ENCODE measurements at places on chromosomes 12 and 14. TPM values are rescaled to one million over a fixed set of nuclear protein-coding genes. Genes with fewer than 3 reads are reported as not detected.

DNA sequence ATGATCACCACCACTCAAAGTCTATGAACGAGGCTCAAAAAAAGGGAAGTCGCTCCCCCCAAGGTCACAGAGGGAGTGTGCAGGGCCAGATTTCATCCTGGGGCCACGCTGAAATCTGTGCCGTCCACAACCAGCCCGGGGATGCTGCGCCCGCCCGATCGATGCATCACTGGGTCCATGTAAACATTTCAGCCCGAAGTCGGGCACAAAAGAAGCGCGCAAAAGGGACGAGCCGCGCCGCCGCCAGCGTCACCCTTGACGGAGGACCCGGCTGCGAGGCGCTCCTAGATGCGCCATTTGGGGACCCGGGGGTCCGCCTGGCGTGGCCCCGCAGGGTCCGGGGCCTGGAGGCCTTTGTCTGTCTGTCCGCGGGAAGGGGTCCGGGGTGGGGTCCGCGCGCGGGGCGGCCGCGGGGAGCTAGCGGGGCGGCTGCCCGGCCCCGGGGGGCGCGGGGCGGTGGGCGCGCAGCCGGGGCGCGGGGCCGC, 503 bp downstream of the FBXO21 start:
- no peak for DNase-seq

DNA sequence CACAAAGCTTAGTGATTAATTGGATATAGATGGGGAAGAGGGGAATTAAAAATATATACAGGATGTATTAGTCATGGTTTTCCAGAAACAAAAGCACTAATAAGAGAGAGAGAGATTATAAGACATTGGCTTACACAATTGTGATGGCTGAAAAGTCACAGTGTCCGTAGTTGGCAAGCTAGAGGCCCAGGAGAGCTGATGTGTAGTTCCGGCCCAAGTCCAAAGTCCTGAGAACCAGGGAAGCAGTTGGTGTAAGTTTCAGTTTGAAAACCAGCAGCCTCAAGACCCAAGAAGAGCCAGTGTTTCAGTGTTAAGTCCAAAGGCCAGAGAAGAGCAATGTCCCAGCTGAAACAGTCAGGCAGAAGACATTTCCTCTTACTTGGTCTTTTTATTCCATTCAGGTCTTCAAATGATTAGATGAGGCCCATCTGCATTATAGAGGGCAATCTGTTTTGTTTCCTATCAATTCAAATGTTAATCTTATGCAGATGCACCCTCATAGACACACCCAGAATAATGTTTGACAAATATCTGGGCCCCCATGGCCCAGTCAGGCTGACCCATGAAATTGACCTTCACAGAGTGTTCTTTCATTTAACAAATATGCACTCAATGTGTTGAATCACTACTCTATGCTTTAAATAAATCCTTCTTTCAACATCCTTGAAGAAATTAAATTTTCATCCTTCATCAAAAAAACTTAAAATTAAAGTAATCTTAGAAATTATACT, 67.2 kb upstream of the DIO2 start:
- peak; percentile 80 for DNase-seq

GRCh38 chr14:22653012-22653621, 9.0 kb upstream of the OR6J1 start:
- peak; percentile 71 for DNase-seq

GRCh38 chr12:103964805-103965204, 867 bp upstream of the TDG start:
- no peak for DNase-seq

DNA sequence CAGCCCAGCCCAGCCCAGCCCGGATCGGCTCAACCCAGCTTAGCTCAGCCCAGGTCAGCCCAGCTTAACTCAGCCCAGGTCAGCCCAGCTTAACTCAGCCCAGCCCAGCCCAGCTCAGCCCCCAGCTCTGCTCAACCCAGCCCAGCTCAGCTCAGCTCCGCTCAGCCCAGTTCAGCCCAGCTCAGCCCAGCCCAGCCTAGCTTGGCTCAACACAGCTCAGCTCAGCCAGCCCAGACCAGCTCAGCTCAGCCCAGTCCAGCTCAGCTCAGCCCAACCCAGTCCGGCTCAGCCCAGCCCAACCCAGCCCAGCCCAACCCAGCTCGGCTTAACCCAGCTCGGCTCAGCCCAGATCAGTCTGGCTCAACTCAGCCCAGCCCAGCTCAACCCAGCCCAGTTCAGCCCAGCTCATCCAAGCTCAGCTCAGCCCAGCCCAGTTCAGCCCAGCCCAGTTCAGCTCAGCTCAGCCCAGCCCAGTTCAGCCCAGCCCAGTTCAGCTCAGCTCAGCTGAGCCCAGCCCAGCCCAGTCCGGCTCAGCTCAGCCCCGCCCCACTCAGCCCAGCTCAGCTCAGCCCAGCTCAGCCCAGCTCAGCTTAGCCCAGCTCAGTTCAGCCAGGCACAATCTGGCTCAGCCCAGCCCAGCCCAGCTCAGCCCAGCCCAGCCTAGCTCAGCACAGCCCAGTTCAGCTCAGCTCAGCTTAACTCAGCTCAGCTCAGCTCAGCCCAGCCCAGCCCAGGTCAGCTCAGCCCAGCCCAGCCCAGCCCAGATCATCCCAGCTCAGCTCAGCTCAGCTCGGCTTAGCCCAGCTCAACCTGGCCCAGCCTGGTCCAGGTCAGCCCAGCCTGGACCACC, 331.7 kb downstream of the TMEM121 start:
- no peak for DNase-seq

DNA sequence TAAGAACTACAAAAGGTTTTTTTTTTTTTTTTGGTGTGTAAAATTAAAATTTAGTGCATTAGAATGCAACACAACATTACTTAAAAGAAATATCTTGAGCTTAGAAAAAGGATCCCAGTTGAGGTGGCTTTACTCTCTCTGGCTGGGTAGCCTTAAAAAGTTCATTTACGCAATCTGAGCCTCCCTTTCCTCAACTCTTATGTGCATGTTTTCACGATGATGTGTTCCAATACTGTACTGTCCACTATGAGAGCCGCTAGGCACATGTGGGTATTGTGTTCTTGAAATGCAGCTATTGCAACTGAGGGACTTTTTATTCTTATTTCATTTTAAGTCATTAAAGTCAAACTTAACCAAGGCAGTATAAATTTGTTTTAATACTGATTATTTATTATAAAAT, 460.9 kb upstream of the SYT1 start:
- DNase-seq = peak; percentile 70

- DNase-seq = no peak
Observed at GRCh38 chr12:220946-221550, 7.1 kb upstream of the SLC6A12 start.

DNA sequence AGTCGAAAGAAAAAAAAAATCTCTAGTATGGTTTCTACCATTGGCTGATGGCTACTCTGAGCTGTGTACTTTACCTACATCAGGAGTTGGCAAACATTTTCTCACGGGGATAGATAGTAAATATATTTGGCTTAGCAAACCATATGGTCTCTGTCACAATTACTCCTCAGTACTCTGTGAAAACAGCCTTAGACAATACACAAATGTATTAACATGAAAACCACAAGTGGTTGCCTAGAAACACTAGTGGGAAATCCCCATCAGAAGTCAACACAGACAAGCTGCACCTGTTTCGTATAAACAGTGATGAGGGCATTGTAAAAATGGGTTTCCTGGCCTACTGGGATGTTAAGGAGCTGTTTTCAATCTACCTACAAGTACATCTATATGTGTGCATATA, 84.6 kb upstream of the NAV3 start:
- DNase-seq = peak; percentile 65

- peak; percentile 43 for DNase-seq
Observed at GRCh38 chr14:61420326-61420725, 98.9 kb downstream of the PRKCH start.

- peak; percentile 75 for DNase-seq
Observed at GRCh38 chr14:86798330-86798729, 1194.7 kb downstream of the GALC start.

- no peak for DNase-seq
Observed at GRCh38 chr12:119302451-119303080, 32.0 kb upstream of the CCDC60 start.

GRCh38 chr12:131357185-131357747, 353.6 kb upstream of the SFSWAP start:
- no peak for DNase-seq

GRCh38 chr12:104243551-104243950, 28.0 kb downstream of the TXNRD1 start:
- DNase-seq = no peak

GRCh38 chr14:45084946-45085346, 1.0 kb downstream of the PRPF39 start:
- DNase-seq = peak; percentile 50

DNA sequence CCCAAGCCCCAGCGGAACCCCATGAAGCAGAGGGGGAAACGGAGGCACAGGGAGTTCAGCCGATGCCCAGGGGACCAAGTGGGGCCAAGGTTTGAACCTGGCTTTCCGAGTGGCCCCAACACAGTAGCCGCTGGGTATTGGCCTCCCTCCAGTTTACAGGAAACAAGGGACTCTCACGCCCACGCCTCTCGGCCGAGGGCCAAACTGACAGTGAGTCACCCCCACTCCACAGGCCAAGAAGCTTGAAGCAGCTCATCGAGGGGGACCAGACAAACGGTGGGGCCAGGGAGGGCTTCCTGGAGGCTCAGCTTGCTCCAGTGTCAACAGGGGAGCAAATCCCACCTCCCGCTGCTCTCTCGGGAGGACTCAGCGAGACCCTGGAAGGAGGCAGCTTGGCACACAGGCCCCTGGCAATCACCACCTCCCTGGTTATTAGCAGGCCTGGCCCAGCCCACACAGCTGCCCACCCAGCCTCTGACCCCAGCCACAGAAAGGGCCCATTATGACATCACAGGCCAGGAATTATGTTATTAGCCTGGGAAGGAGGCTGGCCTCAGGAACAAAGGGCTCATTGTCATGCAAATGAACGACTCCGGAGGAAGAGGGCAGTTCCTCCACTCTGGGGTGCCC, 54.6 kb downstream of the NCOR2 start:
- DNase-seq = peak; percentile 95

DNA sequence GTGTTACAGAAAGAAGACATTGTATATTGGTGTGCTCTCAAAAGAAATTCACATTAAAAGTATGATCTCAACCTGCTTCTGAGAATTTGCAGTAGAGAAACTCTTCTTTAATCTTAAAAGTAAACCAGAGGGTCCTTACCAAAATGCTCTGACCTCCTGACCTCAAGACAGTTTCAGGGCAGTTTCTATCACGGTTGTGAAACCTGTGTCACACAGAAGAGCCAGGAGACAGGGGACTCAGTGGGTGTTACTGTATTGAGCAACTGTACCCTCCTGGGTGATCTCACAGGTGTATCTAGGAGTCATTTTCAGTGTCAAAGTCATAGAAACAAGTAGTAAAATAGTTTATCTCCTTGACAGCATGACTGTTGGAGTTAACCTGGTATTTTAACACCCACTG, 178.0 kb downstream of the GRIP1 start:
- DNase-seq = no peak

GRCh38 chr12:119417440-119417839, 82.9 kb downstream of the CCDC60 start:
- no peak for DNase-seq

DNA sequence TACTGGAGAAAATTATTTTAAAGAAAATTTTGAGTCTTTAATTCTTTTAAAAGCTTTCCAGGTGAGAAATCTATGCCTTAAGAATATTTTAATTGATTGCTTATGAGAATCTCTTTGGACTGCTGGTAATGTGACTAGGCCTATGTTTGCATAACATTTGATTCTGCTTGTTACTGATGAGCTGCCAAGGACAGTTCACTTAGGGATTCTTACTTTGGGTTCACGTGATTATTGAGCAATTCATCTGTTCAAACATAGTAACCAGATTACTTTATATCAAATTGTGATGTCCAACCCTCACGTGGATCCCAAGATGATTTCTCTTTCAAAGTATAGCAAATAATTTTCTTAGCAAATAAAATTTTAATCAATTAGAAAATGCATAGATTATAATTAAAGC, 27.4 kb upstream of the ABCD2 start:
- DNase-seq = no peak

DNA sequence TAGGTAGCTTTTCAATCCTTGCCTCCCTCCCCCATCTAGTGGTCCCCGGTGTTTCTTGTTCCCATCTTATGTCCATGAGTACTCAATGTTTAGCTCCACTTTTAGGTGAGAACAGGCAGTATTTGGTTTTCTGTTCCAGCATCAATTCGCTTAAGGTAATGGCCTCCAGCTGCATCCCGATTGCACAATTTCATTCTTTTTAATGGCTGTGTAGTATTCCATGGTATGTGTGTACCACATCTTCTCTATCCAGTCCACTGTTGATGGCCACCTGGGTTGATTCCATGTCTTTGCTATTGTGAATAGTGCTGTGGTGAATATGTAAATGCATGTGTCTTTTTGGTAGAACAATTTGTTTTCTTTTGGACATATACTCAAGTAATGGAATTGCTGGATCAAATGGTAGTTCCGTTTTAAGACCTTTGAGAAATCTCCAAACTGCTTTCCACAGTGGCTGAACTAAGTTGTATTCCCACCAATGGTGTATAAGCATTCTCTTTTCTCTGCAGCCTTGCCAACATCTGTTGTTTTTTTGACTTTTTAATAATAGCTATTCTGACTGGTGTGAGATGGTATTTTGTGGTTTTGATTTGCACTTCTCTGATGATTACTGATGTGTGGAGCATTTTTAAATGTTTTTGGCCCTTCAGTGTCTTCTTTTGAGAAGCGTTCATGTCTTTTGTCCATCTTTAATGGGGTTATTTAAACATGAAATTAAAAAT, 34.2 kb upstream of the ASPG start:
- peak; percentile 9 for DNase-seq

DNA sequence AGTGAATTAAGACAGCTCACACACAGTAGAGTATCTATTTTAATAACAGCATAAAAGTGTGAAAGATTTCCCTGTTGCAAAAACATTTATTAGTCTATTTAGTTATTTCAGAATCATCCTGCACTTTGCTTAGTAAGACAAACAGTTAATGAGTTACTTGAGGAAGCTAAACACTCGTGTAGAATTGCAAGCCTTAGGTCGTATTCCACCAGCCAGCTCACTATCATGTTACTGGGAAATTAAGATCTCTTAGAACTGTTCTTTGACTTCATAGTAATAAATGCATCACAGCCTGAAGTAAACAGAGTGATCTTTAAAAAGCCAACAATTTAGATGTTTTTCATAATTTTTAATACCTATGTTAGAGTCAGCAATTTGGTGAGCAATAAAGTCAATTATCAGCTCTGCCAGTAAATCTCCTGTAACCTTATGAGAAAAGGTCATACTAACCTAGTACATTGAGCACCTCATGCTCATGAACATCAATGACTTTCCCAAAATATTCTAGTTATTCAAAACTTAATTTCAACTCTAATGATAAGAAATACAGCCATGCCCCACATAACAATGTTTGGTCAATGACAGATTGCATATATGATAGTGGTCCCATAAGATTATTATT, 26.7 kb upstream of the ETNK1 start:
- peak; percentile 88 for DNase-seq

Gene CD163L1
- 0.10 TPM for total RNA-seq

Gene SLCO1C1
- not detected for total RNA-seq

Gene TMEM30B
- total RNA-seq = 0.45 TPM

Gene SPATS2
- total RNA-seq = 42.4 TPM

Gene TMEM116
- total RNA-seq = 14.1 TPM

Gene C12orf54
- total RNA-seq = not detected

Measured in renal cortical epithelial cell (primary cell).